ENCODE measurements at places on chromosomes 12 and 14. TPM values are rescaled to one million over a fixed set of nuclear protein-coding genes. Genes with fewer than 3 reads are reported as not detected.

DNA sequence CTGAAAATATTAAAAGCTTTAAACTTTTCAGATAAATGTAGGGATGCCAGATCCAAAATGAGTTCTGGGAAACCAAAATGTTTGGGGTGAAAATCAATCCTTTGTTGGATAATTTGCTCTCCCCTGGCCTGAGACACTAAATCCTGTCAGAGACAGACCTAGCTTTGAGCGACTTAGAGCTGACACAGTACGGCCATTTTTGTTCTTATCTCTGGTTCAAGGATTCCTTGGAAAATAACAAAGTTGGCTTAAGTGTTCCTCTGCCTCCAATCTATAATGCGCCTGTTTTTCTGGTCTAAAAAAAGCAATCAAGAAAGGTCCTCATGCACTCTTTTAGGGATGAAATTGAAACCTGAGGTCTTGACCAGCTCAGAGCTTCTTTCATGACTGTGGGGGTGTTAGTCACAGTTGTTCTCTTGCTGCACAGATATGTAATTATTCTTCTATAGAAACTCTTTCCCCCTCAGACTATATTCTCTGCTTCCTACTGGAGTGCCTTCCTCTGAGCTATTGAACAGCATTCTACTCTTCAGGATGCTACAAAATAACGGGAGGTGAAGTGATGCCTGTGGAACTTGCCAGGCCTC lies 52.3 kb upstream of the EGLN3 start:
- no peak for DNase-seq

DNA sequence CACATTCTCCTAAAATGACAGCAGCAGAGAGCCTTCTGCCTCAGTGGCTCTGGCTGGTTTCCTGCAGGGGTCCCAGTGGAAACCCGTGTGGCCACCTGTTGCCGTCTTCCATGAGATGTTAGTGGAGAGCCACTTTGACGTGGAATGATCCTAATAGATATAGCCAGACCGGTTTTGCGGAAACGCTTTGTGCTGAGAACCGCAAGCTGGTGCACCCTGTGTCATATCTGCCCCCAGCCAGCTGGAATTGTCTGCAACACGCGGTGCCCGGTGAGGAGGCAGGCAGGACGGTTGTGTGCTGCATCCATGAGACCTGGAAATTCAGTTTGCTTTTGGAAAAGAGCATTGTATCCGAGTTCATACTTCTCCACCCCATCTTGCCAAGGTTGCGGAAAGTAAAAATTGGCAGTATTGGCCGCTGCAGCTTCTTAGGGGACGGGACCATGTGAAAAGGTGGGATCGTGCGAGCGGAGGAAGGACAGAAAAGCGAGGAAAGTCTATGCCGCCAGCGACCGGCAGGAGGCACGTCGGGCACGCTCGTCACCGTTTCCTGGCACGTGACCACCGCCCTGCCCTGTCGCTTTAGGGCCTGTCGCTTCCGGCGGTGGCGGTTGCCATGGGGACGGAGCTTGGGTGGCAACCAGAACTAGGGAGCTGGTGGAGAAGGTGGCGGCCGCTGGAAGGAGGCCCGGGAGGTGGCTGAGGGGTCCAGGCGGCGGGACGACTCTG lies at the start of gene CFAP251:
Gene CFAP251, plus strand, starts transcription at position 643 of the 729 bp plus-strand sequence. CDS start 2,714 bp downstream, outside the sequence.
- peak; percentile 74 for DNase-seq

DNA sequence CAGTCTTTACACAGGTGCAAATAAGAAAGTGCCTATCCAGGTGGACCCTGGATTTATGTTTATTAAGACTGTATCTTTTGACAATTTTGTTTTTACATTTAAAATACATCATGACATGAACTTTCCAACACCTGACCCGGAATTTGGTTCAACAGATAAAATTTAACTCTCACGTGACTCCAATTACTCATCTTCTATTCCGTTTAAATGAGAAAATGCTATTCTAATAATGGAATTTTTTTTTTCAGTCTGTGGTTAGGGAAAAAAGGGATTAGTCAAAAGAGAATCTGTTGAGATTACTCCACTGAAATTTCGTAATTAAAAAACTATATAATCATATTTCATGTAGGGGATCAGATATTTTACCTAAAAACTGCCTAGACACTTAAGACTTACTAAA lies 11.1 kb downstream of the VPS37B start:
- no peak for DNase-seq

GRCh38 chr12:76698966-76699365 lies 64.9 kb upstream of the ZDHHC17 start:
- no peak for DNase-seq

GRCh38 chr14:28983279-28983678 lies 216.7 kb downstream of the FOXG1 start:
- DNase-seq: no peak

GRCh38 chr14:24925771-24926374 lies 124.1 kb downstream of the STXBP6 start:
- no peak for DNase-seq

GRCh38 chr12:28033538-28033915 lies 61.0 kb upstream of the PTHLH start:
- DNase-seq: peak; percentile 18

- DNase-seq: peak; percentile 25
Observed at GRCh38 chr14:89371585-89372511, 45.2 kb downstream of the FOXN3 start.

DNA sequence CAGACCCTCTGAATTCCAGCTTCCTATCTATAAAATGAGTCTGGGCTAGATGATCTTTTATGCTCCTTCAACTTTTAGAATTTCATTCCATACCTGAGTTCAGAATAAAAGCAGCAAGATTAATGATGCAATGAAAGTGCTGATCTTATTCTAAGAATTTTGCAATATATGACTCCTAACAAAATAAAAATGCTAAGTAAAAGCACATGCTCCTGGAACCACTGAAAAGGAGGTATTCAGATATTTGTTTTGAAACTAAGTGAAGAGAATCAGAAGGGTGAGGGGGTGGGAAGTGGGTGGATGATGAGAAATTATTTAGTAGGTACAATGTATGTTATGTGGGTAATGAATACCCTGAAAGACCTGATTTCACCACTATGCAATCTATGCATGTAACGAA lies 216.6 kb downstream of the PTPRO start:
- DNase-seq: no peak

GRCh38 chr14:37813732-37814131 lies 218.3 kb downstream of the TTC6 start:
- DNase-seq: no peak

The RPS26 gene
- polyA plus RNA-seq: 739 TPM

The SRRM4 gene
- polyA plus RNA-seq: not detected

The ACVRL1 gene
- 15.0 TPM for polyA plus RNA-seq

The BHLHE41 gene
- 7.4 TPM for polyA plus RNA-seq

All from fibroblast of lung (primary cell).